ENCODE measurements at places on chromosomes 2 and 18.

DNA sequence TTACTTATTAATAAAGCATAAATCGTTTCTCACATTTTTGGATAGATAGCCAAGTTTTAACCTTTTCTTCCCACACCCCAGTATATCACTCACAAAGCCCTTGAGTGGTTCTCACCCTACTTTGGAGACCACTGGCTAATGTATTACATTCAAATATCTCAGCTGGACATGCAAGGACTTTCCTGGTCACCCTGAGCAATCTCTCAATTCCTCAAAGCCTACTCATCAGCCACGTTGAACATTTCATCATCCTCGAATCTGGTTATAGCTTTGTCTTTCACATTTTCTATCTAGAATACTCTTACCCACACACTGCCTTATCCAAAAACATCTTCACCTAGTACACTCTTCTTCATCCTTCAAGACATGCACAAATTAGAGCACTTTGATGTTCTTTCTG lies 71.1 kb upstream of the MAPRE2 start:
- no peak for DNase-seq

DNA sequence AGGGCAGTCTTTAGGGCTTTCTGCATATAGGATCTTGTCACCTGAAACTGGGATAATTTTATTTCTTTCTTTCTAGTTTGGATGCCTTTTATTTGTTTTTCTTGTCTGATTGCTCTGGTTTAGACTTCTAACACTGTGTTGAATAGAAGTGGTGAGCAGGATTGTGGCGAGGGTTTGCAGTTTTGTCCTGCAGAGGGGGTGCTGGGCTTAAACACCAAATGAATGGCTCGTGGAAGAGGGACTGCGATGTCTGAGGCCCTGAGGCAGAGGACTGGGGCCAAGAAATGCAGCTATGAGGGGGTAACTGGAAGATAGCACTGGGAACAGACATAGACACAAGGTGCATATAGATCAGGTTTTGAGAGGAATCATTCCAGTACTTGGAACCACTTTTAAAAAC lies 20.5 kb downstream of the UBE2F start:
- no peak for DNase-seq

DNA sequence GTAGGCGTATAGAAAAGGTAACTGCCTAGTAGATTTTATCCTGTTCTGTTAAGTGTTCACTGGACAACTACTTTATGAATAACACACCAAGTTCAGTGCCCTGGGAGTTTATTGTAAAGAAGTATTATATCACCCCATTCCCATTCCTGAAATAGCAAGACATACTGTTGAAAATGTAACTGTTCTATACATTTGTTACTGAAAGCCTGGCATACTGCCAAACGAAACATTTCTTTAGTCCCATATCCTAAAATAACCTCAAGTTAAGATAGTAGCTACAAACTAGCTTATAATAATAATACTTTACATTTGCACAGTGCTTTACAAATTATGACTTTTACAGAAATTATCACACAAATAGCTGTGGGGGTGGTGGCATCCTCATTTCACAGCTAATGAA lies 25.1 kb downstream of the SPDYA start:
- no peak for DNase-seq

DNA sequence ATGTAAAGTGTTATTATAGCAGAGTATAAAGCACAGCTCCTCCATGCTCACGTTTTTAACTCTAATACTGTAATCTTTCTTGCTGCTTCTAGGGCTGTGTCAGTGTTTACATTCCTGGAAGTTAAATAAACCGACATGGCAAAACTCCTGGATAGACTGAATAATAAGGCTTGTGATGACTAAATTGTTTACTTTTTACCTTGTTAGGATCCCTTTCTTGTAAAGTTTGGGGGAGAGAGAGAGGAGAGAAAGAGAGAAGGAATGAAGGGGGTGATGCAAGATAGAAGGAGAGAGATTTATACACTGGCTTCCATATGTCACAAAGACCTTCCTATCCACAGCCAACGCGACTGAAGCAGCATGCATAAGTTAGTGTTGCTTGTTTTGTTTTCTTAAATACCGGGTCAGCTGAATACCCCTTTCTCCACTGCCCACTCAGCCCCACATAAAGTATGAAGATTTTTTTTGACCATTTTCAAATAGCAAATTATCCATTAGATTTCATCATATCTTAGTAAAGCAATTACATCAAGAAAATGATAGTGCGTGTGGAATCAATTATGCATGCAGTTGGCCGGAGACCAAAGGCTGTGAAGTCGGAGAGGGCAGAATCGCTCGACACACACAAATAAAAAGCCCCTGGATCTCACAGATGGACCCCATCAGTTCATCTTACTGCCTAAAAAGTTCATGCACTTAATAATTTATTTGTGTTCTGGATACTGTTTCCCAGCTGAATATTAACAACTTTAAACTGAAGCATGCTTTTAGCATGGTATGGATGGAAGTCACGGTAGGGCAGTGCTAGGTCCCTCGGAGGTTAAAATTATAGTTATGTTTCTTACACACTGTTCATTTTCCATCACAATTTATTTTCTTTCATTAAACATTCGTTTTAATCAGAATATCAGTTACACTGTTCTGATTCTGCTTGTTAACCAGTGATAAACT lies 20.1 kb downstream of the BCL11A start:
- no peak for DNase-seq

- no peak for DNase-seq
These were observed 201.3 kb upstream of the OSR1 start for GRCh38 chr2:19559596-19560240.

- no peak for DNase-seq
These were observed 420.3 kb downstream of the LRRTM4 start for GRCh38 chr2:77101796-77102452.

DNA sequence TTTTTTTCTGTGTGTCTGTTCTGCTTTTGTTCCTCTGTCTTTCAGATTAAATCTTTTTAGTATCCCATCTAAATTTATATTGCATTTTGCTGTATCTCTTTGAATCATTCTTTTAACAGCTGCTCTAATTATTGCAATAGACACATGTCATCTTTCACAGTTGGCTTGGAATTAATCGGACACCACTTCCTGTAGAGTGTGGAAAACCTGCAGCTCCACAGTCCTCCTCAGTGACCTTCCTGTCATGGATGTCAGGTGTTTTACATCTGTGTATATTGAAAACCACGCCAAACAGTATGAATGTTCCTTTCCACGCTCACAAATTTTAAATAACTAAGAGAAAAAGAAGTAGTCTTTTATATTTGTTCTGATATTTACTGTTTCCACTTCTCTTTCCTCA lies 135.3 kb downstream of the PXDN start:
- DNase-seq = no peak

GRCh38 chr2:55109219-55109891 lies 59.1 kb upstream of the RTN4 start:
- no peak for DNase-seq

Measured in GM13977 (cell line).